ENCODE measurements at places on chromosomes 5 and 9.

DNA sequence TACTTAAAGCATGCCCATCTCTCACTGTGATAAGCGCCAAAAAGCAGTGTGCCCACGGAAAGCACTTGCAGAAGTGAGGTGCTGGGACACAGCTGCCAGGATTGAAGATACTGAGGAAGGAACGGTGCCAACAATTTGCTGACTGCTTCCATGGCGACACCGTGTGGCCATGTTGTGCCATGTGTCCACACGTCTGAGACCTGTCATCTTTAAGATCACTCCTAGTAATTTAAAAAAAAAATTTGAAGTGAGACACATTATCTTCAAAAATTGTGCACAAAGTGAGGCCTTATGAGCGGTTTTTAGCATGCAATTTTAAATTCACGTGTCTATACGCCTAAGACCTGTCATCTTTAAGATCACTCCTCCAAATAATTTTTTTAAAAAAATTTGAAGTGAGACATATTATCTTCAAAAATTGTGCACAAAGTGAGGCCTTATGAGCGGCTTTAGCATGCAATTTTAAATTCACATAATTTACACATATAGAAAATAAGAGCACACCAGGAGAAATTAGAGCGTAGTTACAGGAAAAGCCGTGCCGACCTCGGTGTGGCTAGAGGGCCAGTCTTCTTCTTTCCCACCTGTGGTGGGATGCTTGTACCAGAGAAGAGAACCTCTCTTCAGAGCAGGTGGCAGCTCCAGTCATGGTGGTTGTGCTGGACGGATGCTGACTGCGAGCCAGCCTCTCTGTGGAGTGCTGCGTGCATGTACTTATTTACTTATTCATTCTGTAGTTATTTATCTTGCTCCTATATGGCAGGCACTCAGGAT, 21.4 kb upstream of the FLT4 start:
- DNase-seq = no peak

GRCh38 chr9:37238122-37238521, 117.7 kb downstream of the ZCCHC7 start:
- DNase-seq = no peak

DNA sequence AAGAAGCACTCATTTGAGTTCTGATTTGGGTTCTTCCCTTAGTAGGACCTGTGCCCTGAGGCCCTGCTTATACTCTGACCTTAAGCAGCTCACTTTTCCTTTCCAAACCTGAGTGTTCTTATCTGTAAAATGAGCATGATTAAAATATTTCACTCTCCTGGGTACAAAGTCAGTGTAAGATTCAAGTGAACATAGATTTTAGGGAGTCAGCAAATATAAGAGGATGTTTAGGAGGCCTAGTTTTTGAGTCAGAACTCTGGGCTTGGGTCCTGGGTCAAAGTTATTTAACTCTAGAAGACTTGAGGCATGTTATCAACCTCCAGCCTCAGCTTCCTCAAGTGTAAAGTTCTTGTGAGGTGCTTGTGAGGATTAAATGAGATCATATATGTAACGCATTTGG, 8.7 kb upstream of the SPARC start:
- no peak for DNase-seq

DNA sequence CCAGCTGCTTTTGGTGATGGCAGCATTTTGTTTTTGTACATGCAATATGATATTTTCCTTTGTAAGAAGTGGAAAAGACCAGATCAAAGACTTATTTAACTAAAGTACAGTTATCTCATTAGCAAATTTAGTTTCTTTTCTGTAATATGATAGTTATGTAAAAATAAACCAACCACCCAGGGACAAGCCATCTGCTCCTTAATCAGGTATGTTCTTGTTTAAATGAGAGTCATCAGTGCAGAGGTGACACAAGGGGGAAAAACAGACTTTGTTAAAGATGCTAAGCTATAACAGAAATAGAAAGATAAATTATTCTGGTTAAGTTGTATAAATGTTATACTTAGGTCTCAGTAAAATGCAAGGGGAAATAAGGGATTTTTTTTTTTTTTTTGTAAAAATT, 805.7 kb upstream of the SEMA6A start:
- DNase-seq = no peak

Data from stimulated activated CD4-positive, alpha-beta T cell treated with anti-CD3 and anti-CD28 coated beads, Interleukin-1b, Interleukin-23, amount 100 ng/mL, for 1 hour (primary cell).